ENCODE measurements at places on chromosomes 1 and 21.

GRCh38 chr1:206030714-206031113 lies 7.0 kb upstream of the CTSE start:
- DNase-seq, result peak; percentile 77

DNA sequence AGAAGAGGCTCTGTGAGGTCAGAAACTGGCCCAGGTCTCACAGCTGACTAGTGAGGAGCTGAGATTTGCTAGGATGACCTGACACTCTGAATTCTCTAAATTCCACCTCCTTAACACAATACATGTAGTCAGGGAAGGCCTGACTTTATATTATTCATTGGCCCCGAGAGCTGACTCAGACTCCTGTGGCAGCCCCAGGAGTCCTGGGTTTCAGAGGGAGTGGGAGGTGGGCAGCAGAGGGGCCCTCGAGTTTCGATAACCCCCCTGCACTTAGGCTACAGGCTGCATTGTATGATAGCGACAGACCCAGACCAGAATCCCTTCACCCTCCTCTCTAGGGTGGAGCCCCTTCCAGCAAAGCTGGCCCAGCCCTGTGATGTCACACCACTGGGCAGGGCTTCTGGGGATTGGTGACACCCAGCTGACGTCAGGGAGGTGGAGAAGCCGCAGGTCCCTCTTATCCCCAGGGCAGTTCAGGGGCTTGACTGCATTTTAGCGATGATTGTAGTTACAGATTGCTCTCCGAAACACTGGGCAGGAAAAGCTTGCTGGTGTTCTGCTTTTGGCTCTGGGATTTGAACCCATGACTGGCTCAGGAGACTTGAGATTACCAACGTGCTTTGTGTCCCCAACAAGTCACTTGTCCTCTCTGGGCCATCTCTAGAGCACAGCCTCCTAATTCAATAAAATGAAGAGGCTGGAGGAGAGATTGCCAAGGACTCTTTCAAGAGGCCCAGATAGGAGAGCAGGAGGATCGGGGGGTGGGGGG lies 17.0 kb upstream of the GPR37L1 start:
- DNase-seq, result peak; percentile 92

GRCh38 chr1:72911656-72912055 lies 629.3 kb upstream of the NEGR1 start:
- no peak for DNase-seq

- no peak for DNase-seq
Measured at GRCh38 chr21:37153196-37153934, 80.3 kb downstream of the TTC3 start.

DNA sequence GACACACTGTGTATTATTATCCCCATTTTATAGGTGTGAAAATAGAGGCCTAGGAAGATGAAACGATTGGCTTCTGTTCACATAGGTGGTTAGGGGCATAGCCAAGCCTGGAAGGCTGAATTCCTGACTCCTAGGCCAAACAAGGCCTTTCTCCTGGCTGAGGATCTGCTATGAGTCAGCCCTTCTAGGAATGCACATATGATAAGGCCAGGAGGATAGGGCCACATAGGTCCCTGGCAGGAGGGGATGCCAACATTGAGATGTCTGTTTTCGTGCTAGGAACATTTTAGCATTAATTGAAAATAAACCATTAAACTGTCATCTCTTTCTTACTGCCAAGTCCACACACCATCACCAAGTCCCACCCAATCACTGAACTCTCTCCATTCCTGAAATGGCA lies 9.2 kb downstream of the CSMD2 start:
- no peak for DNase-seq

DNA sequence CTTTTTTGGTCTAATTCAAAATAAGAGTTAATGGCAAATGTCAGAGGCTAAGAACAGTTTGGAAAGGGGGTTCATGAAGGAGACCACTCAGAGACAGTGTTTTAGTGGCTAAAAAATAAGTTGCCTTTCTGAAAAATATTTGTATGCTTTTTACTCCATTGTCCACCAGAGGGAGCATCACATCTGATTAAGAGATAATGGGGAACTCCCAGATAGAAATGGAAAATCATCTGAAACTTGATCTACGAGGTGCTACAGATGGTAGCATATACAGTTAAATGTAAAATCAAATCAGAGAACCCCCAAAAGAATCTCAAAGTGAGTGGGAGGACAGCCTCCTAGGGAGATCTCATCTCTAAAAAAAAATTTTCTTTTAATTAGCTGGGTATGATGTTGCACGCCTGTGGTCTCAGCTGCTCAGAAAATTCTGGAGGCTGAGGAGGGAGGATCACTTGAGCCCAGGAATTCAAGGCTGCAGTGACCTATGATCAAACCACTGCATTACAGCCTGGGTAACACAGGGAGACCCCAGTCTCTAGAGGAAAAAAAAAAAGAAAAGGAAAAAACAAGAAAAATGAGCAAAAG lies 9.7 kb downstream of the SMYD3 start:
- DNase-seq, result peak; percentile 66

DNA sequence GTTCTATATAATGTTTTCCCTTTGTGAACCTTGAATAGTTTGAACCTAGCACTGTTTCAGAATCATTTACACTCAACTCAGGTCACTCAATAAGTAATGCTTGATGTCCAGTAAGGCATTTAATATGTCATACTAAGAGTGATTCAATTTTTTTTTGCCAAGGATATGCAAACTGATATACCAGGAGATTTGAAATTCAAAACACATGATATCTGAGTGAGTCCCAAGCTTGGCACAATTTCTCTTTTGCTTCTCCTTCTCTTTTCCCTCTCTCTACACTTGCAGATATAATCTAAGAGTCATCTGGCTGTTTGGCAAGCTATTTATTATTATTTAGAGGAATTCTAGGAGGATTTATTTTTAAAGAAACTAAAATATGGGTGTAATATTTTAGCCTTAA lies 61.6 kb upstream of the SPAG17 start:
- no peak for DNase-seq

DNA sequence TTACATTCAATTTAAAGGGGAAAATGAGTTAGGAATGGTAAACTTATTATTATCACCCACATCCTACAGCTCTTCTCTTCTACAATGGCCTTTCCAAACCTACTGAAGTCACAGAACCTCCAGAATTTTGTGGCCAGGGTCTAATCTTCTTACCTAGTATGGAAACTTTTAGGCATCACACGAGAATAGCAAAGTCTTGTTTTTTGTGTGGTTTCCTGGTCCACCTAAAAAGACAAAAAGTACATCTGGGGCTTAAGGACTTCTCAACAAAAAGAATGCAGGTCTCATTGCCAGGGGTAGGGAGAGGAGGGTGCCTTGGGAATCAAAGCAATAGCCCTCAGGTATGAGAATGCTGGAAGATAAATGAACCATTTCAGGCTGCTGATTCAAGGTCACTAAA lies 345.3 kb downstream of the LMX1A start:
- DNase-seq, result no peak

DNA sequence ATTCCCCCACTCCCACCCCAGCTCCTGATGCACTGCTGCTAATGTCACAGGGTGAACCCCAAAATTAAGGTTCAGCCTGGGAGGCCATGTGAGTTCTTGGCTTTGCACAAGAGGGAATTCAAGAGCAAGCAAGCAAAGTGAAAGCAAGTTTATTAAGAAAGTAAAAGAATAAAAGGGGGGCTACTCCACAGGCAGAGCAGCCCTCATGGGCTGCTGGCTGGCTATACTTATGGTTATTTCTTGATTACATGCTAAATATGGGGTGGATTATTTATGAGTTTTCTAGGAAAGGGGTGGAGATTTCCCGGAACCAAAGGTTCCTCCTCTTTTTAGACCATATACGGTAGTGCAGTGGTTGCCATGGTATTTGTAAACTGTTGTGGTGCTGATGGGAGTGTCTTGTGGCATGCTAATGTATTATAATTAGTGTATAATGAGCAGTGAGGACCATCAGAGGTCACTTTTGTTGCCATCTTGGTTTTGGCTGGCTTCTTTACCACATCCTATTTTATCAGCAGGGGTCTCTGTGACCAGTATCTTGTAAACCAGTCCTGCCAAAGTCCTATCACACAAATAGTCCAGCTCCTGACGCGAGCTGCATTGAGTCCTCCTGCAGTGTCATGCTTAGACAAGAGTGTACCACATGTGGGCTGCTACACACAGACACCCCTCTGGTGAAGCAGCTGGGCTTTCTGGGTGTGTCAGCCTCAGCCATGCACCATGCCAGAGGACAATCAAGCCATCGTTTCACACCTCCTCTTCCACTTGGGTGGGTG lies 46.4 kb upstream of the CSF1 start:
- peak; percentile 42 for DNase-seq
